Fibroblast of lung (primary cell): ENCODE measurements at places on chromosomes 11 and 22. TPM values are rescaled to one million over a fixed set of nuclear protein-coding genes. Genes with fewer than 3 reads are reported as not detected.

- no peaks in the 10 kb centered on the region for H3K27me3 ChIP-seq
- no peak overlapping the region for H3K4me3 ChIP-seq
- DNase-seq, result no peak
- H3K4me1 ChIP-seq, result no peaks in the 10 kb centered on the region
- H3K36me3 ChIP-seq, result no peaks in the 10 kb centered on the region
Observed at GRCh38 chr22:17475318-17476230, 87.7 kb upstream of the SLC25A18 start.

DNA sequence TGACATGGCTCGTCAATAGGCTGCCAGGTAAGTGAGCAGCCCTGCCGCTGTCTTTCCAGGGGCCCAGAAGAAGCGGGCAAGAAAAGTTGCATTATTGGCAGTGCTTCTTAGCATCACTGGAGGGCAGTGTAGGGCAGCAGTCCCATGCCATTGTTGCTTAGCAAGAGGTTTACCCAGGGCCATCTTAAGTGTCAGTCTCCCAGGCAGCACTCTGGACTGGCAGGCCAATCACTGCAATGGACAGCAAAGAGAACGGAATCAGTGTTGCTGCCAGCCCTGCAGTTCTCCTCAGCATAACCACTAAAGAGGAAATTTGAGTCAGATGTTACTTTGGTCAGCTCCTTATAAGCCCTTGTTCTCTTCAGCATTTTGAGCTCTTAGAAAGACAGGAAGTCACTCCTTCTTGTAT is 13.4 kb upstream of the GRK2 start:
- peaks cover 5% of the 10 kb centered on the region for H3K4me1 ChIP-seq
- no peak overlapping the region for H3K27ac ChIP-seq
- H3K27me3 ChIP-seq, result no peaks in the 10 kb centered on the region
- H3K4me3 ChIP-seq, result no peak overlapping the region
- H3K36me3 ChIP-seq, result peaks cover 46% of the 10 kb centered on the region

DNA sequence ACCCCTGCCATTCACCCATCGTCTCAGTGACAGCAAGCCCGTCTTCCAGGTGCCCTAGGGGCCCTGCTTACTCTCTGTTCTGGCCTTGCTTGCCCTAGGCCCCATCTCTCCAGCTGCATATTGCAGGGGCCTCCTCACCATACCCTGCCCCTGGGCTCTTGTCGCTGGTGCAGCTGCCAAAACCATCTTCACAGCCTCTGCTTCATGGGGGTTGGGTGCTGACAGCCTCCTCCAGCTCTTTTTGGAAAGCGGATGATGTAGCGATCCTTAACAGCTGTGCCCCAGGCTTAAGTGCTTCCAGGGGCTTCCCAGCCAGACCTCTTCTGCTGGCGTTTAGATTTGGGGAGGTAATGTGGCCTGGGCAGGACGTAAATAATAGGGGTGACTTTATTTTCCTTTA is 61.2 kb upstream of the SUSD2 start:
- no peak overlapping the region for H3K27ac ChIP-seq
- H3K36me3 ChIP-seq, result peaks cover 1% of the 10 kb centered on the region
- H3K27me3 ChIP-seq, result no peaks in the 10 kb centered on the region

Gene SLC22A12
- total RNA-seq, result not detected in 2 replicates

DNA sequence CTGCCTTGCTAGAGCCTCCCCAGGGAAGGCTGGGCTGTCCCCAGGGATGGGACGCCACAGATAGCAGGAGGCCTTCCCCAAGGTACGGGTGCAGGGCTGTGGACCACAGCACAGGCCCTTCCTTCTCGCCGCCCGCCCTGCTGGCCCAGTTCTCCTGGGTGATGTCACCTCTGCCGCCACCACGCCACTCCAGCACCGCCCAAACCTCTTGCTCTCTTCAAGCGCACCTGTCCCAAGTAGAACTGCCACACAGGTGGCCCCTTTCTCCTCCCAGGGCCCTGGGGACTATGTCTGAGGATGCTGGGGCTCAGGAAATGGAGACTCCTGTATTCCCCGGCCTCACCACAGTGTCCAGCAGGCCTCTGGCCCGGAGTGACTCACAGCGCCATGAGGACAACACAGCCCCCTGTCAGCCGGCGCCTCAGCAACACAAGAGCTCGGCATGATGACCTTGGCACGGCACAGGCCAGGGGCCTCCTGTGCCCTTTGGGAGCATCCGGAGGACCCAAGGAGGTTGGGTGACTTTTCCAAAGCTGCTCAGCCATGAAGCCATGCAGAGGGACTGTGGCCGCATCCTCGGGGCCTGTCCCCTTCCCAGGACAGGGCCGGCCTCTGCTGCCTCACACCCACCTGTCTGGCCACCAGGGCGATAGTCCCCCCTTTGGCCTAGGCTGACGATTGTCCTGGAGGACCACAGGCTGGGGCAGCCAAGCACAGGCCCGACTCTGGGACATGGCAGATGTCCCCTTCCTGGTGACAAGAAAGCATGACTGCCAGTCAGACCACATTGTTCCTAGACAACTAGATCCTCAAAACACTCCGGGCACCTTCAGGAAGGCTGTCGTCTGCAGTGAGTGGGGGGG is 1023.5 kb downstream of the BRD1 start:
- DNase-seq, result no peak
- no peaks in the 10 kb centered on the region for H3K27me3 ChIP-seq
- no peak overlapping the region for H3K4me3 ChIP-seq
- no peak overlapping the region for H3K27ac ChIP-seq
- H3K36me3 ChIP-seq, result no peaks in the 10 kb centered on the region

DNA sequence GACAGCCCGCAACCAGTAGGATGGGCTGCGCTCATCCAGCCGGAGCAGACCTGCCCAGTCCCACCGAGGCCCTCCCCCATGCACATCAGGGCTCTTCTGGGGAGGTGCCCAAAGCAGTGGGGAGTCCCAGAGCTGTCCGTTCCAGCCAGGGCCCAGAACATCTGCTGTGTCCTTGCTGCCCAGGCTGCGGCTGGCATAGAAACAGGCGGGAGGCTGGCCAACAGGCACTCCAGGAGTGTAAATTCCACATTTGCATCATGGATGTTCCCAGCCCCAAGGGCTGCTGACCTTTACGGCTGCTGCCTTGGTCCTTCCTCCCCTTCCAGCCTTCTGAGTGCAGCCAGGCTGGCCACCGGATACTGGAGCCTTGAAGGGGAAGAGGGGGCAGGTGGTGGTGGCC is 30.0 kb upstream of the SYT7 start:
- H3K4me3 ChIP-seq, result no peak overlapping the region
- H3K27me3 ChIP-seq, result no peaks in the 10 kb centered on the region
- no peak for DNase-seq
- no peaks in the 10 kb centered on the region for H3K36me3 ChIP-seq
- H3K27ac ChIP-seq, result no peak overlapping the region

DNA sequence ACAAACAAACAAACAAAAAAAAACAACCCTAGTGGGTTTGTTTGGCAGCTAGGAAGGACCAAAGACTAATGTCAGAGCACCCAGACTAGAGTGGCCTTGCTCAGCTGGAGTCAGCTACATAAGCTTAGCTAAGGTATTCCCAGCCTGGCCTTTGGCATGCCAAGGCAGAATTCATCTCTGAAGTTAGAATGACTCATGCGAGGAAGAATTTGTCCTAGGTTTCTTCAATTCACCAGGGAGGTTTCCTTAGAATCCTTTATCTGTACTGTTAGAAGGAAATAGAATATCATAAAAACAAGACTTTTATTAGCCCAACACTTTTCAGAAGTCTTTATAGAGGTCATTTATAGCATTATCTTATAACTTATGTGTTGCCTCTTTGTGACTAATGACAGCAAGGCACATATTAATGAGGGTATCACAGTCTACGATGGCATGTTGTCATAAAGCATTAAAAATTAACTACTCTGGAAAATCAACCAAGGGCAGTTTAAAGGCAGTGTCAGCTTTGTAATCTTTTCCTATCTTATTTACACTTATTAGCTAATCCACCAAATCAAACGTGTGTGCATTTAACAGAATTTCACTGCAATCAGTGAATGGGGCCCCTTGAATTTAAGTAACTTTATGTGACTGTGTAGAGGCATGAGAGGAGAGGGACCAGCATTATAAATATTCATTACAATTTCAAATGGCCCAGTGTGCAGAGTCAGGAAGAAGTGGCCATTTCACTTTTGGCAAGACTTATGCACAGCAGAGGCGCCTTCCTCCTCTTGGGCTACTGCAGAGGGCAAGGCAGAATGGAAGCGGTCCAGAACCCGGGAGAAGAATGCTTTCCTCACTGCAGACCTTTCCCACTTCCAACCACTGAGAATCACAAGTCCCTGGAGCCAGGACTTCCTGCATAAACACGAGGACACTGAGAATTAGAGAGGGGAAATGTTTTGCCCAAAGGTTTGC is 36.3 kb downstream of the SLC5A1 start:
- no peaks in the 10 kb centered on the region for H3K4me1 ChIP-seq
- peak; percentile 16 for DNase-seq
- H3K27ac ChIP-seq, result no peak overlapping the region
- H3K4me3 ChIP-seq, result no peak overlapping the region
- H3K27me3 ChIP-seq, result peaks cover 2% of the 10 kb centered on the region
- no peaks in the 10 kb centered on the region for H3K36me3 ChIP-seq

DNA sequence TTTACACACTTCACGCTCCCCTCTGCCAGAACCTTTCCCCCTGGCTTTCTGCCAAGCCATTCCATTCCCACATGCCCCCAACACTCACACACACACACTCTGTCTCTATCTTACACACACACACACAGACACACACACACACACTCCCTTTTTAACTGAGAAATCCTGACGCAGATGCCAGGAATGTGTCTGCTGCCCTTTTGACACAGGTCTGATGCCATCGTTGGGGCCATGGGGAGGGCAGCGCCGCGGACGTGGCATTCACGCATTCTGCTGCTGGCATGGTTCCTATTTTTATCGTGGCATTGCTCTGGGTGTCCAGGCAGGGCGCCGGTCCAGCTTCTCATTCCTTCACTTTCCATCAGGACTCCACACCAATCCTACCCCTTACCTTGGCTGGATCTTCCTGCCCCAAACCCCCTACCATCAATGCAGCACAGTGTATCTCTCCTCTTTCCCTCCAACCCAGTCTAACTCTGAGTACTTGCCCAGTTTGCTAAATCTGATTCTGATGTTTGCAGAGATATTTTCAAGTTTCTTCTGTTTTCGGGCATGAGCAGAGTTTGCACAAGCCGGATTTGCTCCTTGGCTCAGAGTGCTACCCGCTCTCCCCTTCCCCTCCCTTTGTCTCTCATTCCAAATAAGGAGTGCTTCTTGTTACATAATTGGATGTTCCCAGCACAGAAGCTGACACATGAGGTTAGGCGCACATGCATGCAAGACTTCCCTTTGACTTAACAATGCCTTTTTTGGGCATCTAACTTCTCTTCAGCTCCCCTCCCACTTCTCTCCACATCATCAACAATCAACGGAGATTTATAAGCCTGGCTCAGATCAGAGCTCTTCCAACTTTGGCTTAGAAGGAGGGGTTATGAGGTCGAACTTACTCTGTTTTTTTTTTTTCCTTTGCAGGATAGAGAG is 18.8 kb downstream of the SNX19 start:
- peaks cover 14% of the 10 kb centered on the region for H3K4me1 ChIP-seq
- peaks cover 7% of the 10 kb centered on the region for H3K36me3 ChIP-seq
- peak overlapping the region; percentile 91 for H3K27ac ChIP-seq
- peak overlapping the region; percentile 11 for H3K4me3 ChIP-seq

DNA sequence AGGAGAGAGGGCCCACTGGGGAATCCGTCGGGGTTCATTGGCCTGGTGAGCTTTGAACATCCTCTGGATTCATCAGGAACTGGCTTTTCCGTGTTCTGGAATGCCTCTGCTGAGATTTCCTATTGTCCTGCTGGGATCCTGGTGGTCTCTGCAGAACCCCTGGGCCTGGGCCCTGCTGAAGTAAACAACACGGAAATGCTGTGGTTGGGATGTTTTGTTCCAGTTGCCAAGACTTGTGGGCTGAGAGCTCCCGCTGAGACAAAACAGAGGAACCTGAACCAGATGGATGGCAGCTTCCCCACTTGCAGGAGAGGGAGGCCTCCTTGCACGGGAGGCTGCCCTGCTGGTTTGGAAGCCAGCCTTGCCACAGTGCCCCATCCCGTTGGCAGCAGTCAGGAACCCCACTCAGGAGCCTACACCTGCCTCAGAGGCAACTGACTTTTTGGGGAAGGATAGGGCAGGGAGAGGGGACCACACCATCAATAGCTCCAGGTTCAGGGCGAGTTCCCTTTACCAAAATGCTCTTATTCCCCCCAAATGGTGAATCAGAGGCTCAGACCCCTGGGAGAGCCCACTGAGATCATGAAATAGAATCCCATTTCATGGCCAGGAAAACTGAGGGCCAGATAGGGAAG is 60.7 kb downstream of the LRRC32 start:
- no peak overlapping the region for H3K27ac ChIP-seq
- no peak overlapping the region for H3K4me3 ChIP-seq
- no peaks in the 10 kb centered on the region for H3K27me3 ChIP-seq
- peaks cover 17% of the 10 kb centered on the region for H3K4me1 ChIP-seq
- peak; percentile 39 for DNase-seq

Gene HOATZ
- not detected in 2 replicates for total RNA-seq

DNA sequence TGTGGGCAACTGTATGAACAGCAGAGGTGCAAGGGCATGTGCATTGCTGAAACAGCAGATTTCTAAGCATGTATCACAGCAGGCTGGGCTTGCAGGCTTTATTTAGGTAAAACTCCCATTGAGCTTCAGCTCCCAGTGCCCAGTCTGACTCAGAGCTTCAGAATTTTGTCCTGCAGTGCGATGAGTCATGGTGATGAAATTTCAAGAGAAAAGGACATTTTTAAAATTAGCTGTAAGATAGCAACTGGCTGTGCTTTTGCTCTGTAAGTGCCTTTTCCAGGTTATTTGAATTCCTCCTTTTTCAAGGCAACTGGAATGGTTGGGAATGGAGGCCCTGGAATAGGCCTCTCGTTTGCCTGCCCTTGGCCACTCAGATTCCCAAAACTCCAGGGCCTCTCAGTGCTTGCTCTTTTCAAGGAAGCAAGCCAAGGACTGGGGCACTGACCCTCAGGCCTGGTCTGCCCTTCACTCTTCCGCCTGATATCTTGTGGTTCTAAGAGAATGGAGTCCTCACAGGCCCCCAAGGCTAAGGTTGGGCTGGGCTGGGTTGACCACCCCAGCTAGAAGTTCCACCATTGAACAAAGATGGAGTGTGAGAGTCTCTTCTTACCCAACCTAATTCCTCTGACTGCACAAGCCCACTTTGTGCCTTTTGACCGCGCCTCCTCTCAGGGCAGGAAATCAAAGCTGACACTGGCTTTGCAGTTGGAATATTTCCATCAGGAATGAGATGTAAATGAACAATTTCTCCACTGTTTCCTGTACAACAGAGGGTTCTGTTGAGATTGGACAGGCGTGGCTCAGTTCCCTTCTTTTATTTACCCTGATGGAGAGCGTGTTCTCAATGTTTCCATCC is 59.5 kb upstream of the PRSS23 start:
- no peak overlapping the region for H3K4me3 ChIP-seq
- peak overlapping the region; percentile 83 for H3K27ac ChIP-seq
- no peaks in the 10 kb centered on the region for H3K36me3 ChIP-seq

- H3K4me3 ChIP-seq, result no peak overlapping the region
- H3K27me3 ChIP-seq, result no peaks in the 10 kb centered on the region
- peaks cover 7% of the 10 kb centered on the region for H3K4me1 ChIP-seq
- DNase-seq, result no peak
- no peaks in the 10 kb centered on the region for H3K36me3 ChIP-seq
Observed at GRCh38 chr11:122714484-122714883, 59.0 kb downstream of the UBASH3B start.

Gene PLAAT4
- total RNA-seq, result 85.7 and 108 TPM in 2 replicates

- peak; percentile 25 for DNase-seq
- H3K36me3 ChIP-seq, result no peaks in the 10 kb centered on the region
- H3K4me3 ChIP-seq, result no peak overlapping the region
- H3K4me1 ChIP-seq, result no peaks in the 10 kb centered on the region
- no peaks in the 10 kb centered on the region for H3K27me3 ChIP-seq
Observed at GRCh38 chr11:94243571-94244515, 60.5 kb upstream of the IZUMO1R start.

Gene FAM76B
- 16.7 and 18.2 TPM in 2 replicates for total RNA-seq

Gene CCDC116
- under 0.01 and 0.17 TPM in 2 replicates for total RNA-seq
